ENCODE measurements at places on chromosomes 2 and 18.

- no peak for DNase-seq
Measured at GRCh38 chr2:201072201-201072530, 365 bp downstream of the NDUFB3 start.

DNA sequence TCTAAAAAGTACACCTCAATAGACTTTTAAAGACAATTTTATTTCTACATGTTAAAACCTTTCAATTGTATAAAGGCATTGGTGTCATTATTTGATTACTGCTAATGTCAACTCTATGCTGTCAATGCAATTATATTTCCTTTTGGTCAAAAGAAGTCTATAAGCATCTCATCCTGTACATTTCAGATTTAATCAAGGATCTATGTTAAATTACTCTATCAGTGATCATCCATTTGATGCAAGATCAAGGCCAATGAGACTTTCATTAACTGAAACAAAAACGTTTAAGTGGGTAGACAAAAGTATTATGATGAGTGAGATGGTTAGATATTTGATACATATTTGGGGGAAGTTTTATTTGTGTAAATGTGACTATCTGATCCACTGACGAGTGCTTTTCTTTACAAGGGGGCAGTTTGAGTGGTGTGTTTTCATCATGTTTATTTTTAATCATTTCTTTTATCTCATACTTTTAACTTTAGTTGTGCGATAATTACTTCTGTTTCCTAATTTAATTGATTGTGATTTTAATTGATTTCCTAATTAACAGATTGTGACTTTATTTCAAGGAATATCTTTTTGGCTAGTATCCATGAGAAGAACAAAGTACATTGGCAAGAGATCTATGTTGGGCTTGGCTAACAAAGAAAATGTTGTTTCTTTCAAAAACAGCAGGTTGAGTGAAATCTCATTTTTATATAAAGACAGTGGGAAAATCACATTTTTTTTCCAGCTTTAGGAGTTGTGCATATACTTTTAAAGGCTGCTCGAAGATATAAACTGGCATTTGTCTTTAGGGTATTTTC is 1.1 kb downstream of the ARHGAP28 start:
- DNase-seq, result no peak

DNA sequence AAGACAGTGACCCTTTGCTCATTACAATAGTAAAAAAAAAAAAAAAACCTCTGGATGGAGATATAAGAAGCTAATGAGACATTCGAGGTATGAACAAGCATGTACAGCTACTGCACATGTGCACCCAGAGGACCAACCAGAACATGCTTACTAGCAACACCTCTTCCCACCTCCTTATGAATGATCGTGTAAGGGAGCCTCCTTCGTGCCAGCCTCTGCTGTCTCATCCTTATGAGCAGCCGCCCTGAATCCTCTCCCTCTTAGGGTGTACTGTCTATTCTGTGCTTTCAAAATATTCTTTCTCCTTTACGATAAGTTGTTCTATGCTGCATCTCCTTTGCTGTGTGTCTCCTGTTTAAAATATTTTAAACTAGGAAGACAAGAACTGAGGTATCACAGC is 91.4 kb upstream of the ACSL3 start:
- no peak for DNase-seq

DNA sequence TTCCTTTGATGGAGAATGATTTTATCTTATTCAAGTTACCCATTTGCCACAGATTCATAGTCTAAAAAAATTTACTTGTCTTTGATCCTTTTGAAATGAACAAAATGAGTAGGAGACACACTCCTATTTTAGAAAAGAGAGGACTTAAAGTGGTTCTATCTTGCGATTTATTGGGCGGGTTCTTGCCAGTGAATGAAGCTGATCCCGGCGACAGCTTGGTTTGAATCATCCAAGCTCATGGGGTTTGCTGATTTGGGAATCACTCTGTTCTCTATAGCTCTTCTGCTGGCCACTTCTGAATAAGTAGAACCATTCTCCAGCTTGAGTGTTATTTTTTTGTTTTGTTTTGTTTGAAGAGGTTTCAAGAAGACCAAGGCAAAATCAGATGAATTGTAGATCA is 25.5 kb upstream of the PPP1CB start:
- no peak for DNase-seq

- no peak for DNase-seq
Measured at GRCh38 chr2:169462896-169463695, 16.2 kb upstream of the BBS5 start.

DNA sequence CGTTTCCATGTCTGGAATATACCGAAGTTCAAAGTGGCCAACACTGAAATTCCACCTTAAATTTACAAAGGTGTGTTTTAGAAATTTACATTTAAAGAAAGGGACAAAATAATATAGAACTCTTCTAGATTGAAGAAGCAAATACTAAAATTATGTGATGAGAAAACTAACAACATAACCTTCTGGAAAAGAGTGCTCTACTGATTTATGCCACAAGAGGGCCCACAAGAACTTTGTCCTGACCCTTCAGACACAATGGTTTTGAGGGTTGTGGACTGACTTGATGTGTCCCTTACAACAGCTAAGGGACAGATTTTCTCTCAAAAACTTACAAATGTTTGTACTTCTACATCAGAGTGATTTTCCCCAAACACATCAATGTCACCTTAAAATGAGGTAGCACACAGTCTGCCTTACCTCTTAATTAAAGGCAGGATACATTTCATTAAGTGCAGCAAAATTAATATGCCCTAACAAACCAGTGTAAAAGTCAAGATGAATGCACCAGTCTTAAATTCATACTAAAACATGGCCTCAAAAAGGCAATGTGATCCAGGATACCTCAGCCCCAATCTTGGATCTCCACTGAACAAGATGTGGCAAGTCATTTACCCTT is 36.2 kb downstream of the EIF2AK3 start:
- peak; percentile 58 for DNase-seq

- DNase-seq, result peak; percentile 57
Measured at GRCh38 chr18:45820106-45820745, 5.2 kb upstream of the SIGLEC15 start.

- DNase-seq, result no peak
Measured at GRCh38 chr2:225599856-225600255, 200.3 kb downstream of the NYAP2 start.

DNA sequence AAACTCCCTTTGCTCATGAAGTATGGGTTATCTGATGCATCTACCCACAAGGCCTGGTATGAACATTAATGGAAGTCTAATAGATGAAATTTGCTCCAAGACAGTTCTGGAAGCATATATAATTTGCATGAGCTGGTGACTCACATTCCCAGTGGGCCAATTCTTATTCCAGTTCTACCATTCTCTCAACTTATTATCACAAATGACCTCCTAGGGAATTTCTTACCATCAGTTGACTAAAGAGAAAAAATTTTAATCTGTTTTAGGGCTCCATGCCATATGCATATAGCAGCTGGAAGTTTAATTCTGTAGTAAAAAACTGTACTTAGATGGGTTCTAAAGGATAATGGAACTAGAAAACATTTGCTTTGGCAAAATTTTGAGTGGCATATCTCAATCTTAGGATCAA is 165.2 kb upstream of the COL3A1 start:
- DNase-seq, result no peak

GRCh38 chr2:16657671-16658070 is 8.0 kb downstream of the CYRIA start:
- peak; percentile 36 for DNase-seq

DNA sequence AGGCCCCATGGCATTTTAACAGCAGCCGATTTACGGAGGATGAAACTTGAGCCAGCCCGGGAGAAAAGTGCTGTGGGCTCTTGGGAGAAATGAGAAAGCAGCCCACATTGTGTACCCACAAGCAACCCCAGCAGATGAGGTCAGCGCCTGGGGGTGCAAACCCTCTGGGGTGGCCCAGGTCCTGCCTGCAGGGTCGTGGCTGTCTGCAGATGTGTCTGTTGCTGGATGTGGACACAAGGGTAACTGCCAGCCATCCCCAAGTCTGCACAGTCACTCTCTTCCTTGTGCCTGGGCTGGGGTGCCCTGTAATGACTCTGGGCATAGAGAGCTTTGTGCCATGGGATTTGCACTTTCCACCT is 170.8 kb downstream of the PRKCE start:
- no peak for DNase-seq

- no peak for DNase-seq
Measured at GRCh38 chr2:219991116-219991515, 363.7 kb downstream of the SLC4A3 start.

- DNase-seq, result no peak
Measured at GRCh38 chr2:175167076-175167791, 769 bp downstream of the ATF2 start.

- no peak for DNase-seq
Measured at GRCh38 chr2:62084801-62085200, 111.1 kb upstream of the B3GNT2 start.

- DNase-seq, result no peak
Measured at GRCh38 chr18:57891707-57892391, 88.7 kb upstream of the ATP8B1 start.

DNA sequence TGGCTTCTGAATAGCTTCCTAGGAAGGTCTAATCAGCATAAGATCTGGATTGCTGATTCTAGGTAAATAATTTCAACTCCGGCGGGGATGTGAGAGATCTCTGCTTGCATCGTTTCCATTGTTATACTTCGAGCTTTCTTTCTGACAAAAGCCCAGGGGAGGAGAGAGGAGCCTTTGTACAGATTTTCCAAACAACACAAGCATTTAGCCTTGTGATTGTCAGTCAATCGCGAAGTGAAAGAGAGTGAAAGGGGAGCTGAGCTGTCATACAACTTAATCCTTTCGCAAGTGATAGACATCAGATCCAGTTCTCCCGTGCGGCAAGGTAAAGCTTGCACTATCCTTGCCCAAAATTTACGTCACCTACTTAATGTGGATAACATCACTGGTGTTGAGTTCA is 26.2 kb downstream of the RALB start:
- DNase-seq, result no peak

DNA sequence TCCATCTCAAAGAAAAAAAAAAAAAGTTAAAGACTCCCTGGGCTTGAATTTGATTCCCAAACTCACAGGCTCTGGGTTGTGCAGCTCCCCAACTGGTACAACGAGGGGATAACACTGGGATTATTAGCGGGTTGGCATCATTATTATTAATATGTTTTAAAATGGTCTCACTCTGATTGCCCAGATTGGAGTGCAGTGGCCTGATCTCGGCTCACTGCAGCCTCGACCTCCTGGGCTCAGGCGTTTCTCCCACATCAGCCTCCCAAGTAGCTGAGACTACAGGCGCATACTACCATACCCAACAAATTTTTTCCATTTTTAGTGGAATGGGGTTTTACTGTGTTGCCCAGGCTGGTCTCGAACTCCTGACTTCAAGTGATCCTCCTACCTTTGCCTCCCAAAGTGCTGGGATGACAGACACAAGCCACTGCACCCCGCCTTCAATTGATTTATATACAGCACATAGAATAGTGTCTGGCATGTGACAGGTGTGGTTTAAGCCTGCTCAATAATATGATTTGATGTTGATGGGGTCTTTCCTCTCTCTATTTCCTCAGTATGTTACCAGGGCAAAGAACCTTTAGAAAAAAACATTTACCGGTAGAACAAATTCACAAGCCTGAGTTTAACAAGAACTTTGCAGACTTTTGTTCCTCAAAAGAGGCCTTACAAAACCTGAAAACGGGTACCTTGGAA is 12.2 kb downstream of the MYCN start:
- no peak for DNase-seq

DNA sequence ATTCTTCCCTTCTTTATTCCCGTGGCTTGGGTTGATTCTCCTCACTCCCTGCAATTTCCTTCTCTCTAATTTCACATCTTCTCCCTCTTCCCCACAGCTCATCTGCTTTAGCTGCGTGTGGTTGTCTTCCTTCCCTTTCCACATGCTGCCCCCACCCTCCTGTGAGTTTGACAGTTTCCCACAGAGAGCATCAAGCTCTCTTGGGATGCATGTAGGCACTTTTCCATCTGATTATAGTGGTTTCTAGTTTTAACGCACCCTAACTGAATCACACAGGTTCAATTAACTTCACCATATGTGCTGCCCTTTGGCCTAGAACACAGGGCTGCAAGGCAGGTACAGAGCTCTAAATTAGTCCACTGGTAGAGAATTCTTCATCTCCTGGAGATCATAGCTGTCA is 110.5 kb downstream of the TACR1 start:
- no peak for DNase-seq

GRCh38 chr18:46728219-46728930 is 28.5 kb downstream of the ST8SIA5 start:
- DNase-seq, result no peak

GRCh38 chr2:227406177-227407031 is 18.7 kb upstream of the SCYGR1 start:
- DNase-seq, result no peak

GRCh38 chr2:67945940-67946339 is 116.9 kb downstream of the C1D start:
- no peak for DNase-seq

DNA sequence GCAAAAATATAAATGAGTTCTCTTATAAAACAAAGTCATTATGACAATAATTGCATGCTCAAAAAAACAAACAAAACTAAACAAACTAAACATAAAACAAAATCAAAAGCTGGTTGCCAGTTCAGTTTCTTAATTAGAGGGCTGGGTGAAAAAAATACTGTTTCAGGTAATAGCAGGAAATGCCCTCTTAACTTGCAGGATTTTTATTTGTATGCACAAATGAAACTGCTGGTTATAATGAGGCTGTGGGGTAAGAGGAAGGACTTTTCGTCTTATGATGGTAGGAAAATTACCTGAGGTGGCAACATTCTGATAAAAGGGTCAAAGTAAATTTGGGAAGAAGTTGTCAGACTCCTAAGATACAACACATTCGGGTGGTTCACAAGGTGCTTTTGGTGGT is 21.5 kb upstream of the CDKL4 start:
- no peak for DNase-seq

DNA sequence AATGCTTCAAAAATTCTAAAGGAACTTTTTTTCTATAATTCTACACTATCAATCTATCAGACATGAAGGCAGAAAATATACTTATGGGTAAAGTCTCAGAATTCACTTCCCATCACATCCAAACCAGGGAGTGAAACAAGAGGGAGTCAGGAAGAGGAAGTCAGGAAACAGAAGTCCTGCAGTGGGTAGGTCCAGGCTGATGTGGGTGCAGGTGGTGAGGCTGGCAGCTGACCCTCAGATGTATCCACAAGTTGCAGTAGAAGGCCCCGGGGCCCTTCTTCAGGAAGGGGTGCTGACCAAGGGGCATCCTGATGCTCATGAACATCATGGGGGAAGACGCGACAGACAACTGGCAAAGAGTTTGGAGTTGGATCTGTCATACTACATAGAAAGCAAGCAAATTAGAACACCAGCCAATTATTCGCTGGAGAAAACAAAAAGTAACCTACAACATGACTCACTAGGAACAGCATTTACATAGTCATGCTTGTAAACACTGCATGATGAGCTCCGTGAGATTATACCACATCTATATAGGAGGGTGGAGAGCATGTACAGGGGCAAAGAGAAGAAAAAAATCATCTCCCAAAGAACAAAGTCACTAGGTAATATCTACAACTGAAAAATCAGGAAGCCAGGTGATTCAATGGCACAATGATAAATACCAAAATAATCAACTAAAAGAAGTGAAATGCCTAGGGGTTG is 4.2 kb downstream of the UXS1 start:
- DNase-seq, result peak; percentile 12

GRCh38 chr2:207490441-207490840 is 39.3 kb upstream of the CREB1 start:
- no peak for DNase-seq

All from CD14-positive monocyte (primary cell).